ENCODE measurements at places on chromosomes 3 and 15. TPM values are rescaled to one million over a fixed set of nuclear protein-coding genes. Genes with fewer than 3 reads are reported as not detected.

GRCh38 chr3:2727610-2728318 lies 382.4 kb downstream of the IL5RA start:
- no peak overlapping the region for H3K27ac ChIP-seq
- no peak for DNase-seq
- no peaks in the 10 kb centered on the region for H3K4me1 ChIP-seq
- H3K27me3 ChIP-seq: no peaks in the 10 kb centered on the region
- H3K4me3 ChIP-seq: no peak overlapping the region
- no peaks in the 10 kb centered on the region for H3K36me3 ChIP-seq

STRIT1 gene
- not detected for total RNA-seq

ACKR2 gene
- total RNA-seq: not detected

DNA sequence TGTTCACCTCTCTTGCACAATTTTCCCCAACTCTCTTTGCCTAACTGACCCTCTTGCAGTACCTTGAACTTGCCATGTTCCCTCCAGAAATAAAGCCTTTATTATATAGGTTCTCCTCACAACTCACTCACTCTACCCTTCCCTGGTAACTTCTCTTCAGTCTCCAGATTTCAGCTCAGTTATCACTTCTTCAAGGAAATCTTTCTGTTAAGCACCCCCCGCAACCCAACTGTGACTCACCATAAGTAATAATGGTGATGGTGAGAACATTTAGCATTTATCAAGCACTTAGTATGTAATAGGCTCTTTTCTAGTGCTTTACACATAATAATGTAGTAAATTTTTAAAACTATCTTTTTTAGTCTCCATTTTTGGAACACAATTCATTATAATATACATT lies 8.1 kb upstream of the OR5K1 start:
- H3K4me3 ChIP-seq: no peak overlapping the region
- H3K27ac ChIP-seq: no peak overlapping the region
- no peaks in the 10 kb centered on the region for H3K4me1 ChIP-seq

DNA sequence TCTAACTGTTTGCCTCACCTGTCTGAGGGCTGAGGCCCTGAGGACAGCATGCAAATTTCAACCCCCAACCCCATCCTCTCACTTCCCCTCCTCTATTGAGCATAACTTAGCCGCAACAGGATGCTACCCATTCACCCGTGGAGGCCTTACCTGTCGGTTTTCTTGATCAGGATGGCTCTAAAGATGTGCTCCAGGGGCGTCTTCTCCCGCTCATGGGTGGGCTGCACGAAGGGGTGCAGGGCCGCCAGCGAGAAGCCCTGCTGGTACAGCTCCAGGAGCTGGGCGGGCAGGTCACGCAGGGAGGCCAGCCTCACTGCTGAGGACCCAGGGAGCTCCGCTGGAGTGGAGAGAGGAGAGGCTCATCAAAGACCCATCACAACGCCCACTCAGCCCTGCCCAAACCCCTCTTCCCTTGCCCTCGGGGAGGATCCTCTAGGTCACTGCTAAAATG lies 79.8 kb downstream of the RFTN1 start:
- H3K4me1 ChIP-seq: no peaks in the 10 kb centered on the region
- H3K27ac ChIP-seq: no peak overlapping the region
- H3K27me3 ChIP-seq: no peaks in the 10 kb centered on the region
- peaks cover 35% of the 10 kb centered on the region for H3K36me3 ChIP-seq
